ENCODE measurements at places on chromosomes 2 and 18. TPM values are rescaled to one million over a fixed set of nuclear protein-coding genes. Genes with fewer than 3 reads are reported as not detected.

DNA sequence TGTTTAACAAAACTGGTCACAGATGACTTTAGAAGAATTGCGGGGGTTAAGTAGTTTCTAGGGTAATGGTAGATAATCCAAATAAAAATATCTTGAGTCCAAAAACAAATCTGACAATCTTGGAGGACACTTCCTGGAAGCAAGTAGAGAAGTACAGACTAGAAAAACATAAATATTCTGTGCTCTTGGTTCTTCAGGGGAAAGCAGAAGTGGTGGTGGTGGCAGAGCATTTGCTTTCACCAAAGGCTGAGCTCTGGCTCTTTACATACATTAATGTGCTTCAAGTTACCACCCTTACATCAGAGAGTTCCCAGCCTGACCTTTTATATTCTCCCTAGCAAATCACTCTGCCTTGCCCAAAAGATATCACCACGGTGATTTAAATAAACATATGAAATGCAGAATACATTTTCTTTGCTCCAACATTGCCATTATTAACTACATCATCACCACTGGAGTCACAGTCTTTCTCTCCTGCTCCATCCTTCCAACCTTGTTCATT, 15.3 kb downstream of the PDE11A start:
- no peaks in the 10 kb centered on the region for H3K4me1 ChIP-seq
- DNase-seq: no peak
- H3K27me3 ChIP-seq: no peaks in the 10 kb centered on the region
- H3K36me3 ChIP-seq: no peaks in the 10 kb centered on the region
- no peak overlapping the region for H3K4me3 ChIP-seq
- H3K27ac ChIP-seq: no peak overlapping the region

DNA sequence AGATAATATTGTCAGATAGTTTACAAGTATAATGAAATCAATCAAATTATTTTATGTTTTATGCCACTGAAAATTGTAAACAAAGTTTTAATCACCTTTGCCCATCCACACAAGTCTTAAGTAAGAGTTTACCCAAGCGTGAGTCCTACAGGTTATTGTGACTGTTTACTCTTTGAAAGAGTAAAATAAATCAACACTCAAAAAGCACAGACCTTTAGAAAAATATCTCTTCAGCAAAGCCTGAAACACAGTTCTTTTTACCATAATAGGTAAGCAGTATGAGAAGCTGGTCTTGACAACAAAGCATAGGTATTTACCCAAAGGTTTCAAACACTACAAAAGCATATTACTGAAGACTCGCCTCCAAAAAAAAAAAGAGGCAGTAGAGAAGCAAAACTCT, 3.7 kb downstream of the ROCK2 start:
- no peak overlapping the region for H3K4me3 ChIP-seq
- H3K36me3 ChIP-seq: no peaks in the 10 kb centered on the region
- H3K4me1 ChIP-seq: peaks cover 8% of the 10 kb centered on the region
- H3K27ac ChIP-seq: no peak overlapping the region
- no peaks in the 10 kb centered on the region for H3K27me3 ChIP-seq

DNA sequence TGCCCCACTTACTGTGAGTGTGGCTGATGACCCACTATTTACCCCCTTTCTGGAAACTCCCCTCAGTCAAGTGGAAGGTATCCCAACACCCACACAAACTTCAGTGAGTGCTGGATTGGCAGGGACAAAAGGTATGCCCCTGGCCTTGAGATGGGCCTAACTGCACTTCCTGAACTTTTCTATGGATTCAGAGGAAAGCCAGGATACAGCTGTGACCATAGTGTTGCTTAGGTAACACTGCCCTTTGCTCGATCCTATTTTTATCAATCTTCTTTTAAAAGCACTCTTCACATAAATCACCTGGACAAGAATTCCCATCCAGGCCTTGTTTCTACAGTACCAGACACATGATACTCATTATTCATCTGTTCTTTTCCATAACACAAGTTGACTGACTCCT, 671.5 kb upstream of the SLC8A1 start:
- no peaks in the 10 kb centered on the region for H3K4me1 ChIP-seq
- H3K27ac ChIP-seq: no peak overlapping the region
- no peaks in the 10 kb centered on the region for H3K27me3 ChIP-seq
- no peaks in the 10 kb centered on the region for H3K36me3 ChIP-seq
- no peak overlapping the region for H3K4me3 ChIP-seq

GRCh38 chr2:55418072-55418471, 1.6 kb downstream of the CCDC88A start:
- H3K4me3 ChIP-seq: no peak overlapping the region
- H3K36me3 ChIP-seq: no peaks in the 10 kb centered on the region
- no peak for DNase-seq
- no peaks in the 10 kb centered on the region for H3K27me3 ChIP-seq

GRCh38 chr2:241049739-241050623, 51.6 kb downstream of the SNED1 start:
- H3K4me3 ChIP-seq: no peak overlapping the region
- H3K27me3 ChIP-seq: no peaks in the 10 kb centered on the region
- peak; percentile 13 for DNase-seq
- H3K4me1 ChIP-seq: no peaks in the 10 kb centered on the region

GRCh38 chr18:26089293-26090129, 902 bp downstream of the SS18 start:
- H3K4me3 ChIP-seq: peak overlapping the region; percentile 73
- H3K27ac ChIP-seq: peak overlapping the region; percentile 95
- H3K4me1 ChIP-seq: peaks cover 7% of the 10 kb centered on the region
- no peaks in the 10 kb centered on the region for H3K36me3 ChIP-seq

DNA sequence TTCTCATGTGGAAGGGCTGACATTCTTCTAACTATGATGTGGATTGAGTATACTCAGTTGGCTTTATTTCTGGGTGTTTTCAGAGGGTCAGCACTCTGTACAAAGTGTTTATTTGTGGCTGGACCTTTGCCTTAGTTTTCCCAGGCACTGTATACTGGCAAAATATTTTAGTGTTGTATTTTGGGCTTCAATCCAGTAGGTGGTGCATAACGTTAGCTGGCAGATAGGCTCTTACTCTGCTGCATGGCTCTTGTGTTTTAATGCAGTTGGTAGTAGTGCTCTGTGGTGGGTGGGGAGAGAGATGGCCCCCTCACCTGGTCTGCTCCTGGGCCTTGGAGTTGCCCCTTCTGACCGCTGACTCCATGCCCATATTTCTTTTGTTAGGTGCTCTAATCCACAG, 75.6 kb upstream of the REG3A start:
- no peaks in the 10 kb centered on the region for H3K4me1 ChIP-seq
- H3K27ac ChIP-seq: no peak overlapping the region
- no peaks in the 10 kb centered on the region for H3K27me3 ChIP-seq
- no peaks in the 10 kb centered on the region for H3K36me3 ChIP-seq
- DNase-seq: no peak

GRCh38 chr2:121519732-121520640, 10.7 kb upstream of the RNU4ATAC start:
- H3K4me1 ChIP-seq: no peaks in the 10 kb centered on the region
- H3K27ac ChIP-seq: no peak overlapping the region
- H3K27me3 ChIP-seq: no peaks in the 10 kb centered on the region
- DNase-seq: no peak

- H3K36me3 ChIP-seq: no peaks in the 10 kb centered on the region
- no peaks in the 10 kb centered on the region for H3K27me3 ChIP-seq
- no peak for DNase-seq
- no peak overlapping the region for H3K4me3 ChIP-seq
- H3K4me1 ChIP-seq: no peaks in the 10 kb centered on the region
Observed at GRCh38 chr2:121583555-121583954, 52.9 kb downstream of the RNU4ATAC start.

DNA sequence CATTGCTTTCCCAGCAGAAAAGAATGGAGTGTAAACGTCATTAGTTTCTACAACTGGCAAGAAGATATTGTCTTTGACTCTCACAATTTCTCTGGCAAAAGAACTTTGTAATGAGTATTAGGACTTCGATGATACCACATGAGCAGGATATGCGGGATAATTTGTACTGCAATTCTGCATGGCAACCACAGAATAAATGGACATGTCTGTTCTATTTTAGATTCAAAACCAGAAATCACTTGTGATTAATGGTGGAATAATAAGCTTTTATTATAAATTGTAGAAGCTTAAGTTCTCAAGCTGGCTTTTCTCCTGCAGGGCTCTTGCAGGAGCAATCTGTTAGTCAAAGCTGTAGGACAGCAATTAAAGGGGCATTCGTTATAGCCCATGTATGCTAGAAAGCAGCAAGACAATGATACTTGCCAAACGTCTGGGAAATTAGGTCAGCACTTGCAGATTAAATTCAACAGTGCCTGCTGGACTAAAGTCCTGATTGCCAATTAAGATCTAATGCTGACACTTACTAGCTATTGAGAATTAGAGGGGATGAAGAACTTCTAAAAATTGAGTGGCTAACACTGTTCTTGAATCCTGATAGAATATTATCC, 177.9 kb downstream of the PTH2R start:
- DNase-seq: no peak
- H3K4me3 ChIP-seq: no peak overlapping the region
- H3K27ac ChIP-seq: no peak overlapping the region
- no peaks in the 10 kb centered on the region for H3K27me3 ChIP-seq
- no peaks in the 10 kb centered on the region for H3K4me1 ChIP-seq

The ECEL1 gene
- total RNA-seq: 0.40 TPM

The ACTR3 gene
- total RNA-seq: 342 TPM

DNA sequence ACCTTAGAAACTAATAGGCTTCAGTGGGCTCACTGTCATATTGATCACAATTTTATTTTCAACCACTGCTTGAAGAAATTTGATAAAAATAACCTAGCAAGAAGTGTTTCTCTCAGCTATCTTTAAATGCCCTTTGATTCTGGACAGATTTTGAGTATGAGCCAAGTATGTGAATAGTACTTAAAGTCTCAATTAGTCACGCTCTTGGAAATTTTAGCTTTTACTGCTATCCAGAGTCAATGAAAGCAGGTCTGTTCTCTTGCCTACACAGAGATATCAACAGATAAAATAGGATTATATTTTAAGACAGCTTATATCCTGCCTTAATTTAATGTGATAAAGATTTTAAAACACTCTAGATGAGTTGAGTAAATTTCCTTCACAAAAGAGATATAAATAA, 337.3 kb downstream of the CBLN2 start:
- no peaks in the 10 kb centered on the region for H3K4me1 ChIP-seq
- peaks cover 3% of the 10 kb centered on the region for H3K36me3 ChIP-seq
- no peak overlapping the region for H3K27ac ChIP-seq
- no peak overlapping the region for H3K4me3 ChIP-seq
- no peak for DNase-seq
